Motor neuron (in vitro differentiated cells): ENCODE measurements at places on chromosomes 1 and 21.

GRCh38 chr1:237154157-237154556 is 112.2 kb downstream of the RYR2 start:
- peak; percentile 95 for ATAC-seq

- peak; percentile 24 for ATAC-seq
Observed at GRCh38 chr1:55476445-55477015, 261.4 kb upstream of the USP24 start.

DNA sequence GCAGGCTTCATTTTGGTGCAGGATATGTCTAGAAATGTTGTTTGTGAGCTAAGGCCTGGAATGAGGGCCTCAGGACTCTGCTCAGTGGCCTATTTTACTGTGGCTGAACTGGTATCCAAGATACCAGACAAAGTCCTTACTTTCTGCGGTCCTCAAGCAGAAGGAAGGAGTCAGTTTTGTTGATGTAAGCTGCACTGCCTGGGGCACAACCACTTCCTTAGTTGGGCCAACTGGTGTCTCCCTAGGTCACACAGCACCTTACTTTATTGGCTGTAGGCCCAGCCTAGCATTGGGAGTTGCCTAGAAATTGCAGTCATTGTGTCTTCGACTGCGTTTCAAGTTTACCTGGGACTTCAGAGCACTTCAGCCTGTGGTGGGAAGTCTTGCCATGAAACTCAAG is 1322.7 kb downstream of the AMY1C start:
- ATAC-seq = no peak

DNA sequence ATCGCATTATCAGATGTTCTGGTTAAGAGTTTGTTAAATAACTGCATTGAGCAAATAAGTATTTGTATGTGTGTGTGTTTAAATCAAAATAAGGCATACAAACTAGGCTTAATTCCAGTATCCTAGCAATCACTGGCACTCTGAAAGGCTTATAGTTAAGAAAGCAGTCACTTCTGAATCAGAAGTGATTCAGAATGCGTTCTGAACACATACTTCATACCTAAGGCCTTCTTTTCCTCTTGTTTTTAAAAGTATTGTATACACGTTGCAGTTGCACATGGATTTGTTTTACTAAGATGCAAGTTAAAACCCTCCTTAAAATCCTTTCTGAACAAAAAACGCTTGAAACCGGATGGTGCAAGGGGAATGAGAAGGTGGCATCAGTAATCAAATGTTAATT is 238.4 kb upstream of the DMRTA2 start:
- peak; percentile 30 for ATAC-seq

DNA sequence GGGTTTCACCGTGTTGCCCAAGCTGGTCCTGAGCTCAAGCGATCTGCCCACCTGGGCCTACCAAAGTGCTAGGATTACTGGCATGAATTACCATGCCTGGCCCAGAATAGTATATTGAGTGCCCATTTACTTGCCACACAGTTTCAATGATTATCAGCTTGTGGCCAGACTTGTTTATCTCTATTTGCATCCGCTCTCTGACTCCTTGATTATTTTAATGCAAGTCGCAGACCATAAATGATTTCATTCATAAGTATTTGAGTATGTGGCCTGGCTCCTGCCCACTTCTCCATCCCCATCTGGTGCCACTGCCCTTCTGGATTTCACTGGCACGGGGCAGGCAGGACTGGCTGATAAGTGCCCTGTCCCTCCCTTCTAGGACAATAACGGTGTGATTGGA is 18.2 kb upstream of the TRNAU1AP start:
- no peak for ATAC-seq

- no peak for ATAC-seq
Observed at GRCh38 chr1:19165501-19165900, 44.6 kb downstream of the UBR4 start.

GRCh38 chr21:32956061-32956656 is 69.6 kb upstream of the OLIG2 start:
- peak; percentile 15 for ATAC-seq

- no peak for ATAC-seq
Observed at GRCh38 chr1:78049396-78049795, 3.6 kb downstream of the GIPC2 start.

- ATAC-seq = no peak
Observed at GRCh38 chr1:218783131-218783530, 390.5 kb upstream of the LYPLAL1 start.

DNA sequence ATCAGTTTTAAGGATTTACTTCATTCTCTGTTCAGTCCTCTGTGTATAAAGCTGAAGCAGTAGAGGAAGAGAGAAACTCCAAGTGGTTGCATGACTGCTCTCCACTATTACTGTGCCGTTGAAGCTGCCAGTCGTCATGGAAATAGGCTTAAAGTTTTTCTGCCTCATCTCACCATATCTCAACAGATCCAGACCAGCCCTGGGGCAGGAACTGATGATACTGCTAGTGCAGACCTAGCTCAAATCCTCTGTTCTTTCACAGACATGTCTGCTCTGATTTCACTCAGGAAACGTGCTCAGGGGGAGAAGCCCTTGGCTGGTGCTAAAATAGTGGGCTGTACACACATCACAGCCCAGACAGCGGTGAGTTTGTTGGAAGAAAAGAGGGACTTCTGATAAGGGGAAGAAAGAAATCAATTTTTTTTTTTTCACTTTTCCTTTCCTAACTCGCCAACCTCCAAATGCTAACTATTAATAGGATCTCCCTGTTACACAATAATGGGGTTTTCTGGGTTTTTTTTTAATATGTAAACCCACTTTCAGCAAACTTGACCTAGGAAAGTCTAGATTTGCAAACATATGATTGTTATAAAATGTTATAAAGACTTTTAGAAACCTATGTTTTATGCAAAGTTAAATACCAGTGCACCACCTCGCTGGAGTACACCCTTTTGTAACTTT is 22.2 kb upstream of the STRIP1 start:
- ATAC-seq = no peak

- ATAC-seq = no peak
Observed at GRCh38 chr1:247347477-247348222, 16.0 kb upstream of the ZNF496 start.

GRCh38 chr1:166889776-166890175 is 13.7 kb upstream of the TADA1 start:
- no peak for ATAC-seq

DNA sequence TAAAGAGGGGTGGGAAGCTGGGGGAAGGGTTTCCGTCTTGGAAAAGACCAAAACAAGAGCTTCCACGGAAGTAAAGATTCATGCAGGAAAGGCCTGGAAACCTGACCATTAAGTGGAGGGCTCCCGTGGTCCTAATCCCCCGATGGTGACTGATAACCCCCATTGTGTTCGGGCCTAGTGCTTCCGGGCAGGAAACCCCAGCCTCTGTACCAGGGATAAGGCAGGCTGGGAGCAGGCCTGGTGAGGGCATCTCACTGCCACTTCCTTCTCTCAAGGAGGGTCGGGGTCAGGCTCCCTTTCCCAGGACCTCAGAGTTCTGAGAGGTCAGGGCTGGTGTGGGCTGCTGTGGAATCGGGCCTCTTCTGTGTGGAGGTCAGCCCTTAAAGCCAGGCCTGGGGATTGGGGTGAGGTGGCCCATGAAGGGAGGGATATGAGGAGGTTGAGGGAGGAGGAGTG is 136.9 kb downstream of the CDC7 start:
- no peak for ATAC-seq

GRCh38 chr1:36224537-36225282 is 467 bp downstream of the THRAP3 start:
- peak; percentile 76 for ATAC-seq

DNA sequence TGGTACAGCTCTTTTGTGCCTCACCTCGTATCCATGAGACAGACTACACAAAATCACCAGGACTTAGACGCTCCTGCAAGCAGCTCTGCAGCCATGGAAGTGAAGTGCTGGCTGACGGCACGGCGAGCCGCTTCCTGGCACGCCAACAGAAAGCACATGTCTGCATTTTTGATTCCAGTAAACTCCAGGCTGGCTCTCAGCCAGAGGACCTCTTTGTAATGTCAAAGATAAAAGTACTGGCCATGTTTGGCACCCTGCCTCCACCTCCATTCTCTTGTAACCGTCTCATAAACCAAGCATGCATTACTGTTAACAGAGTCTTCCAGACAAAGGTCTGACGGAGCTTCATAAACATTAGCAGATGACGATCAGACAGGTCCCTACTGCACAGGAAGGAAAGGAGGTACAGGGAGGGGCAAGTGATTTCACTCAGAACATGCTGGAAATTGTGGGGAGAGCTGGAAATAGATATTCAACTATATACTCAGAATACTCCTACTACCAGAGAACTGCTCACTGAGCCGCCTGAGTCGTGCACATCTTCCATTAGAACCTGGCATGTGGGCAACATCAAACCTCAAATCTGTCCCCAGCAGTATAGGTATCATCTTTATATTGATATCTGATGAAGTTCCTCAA is 632.0 kb downstream of the SMYD3 start:
- peak; percentile 92 for ATAC-seq

GRCh38 chr1:4132352-4133296 is 232.6 kb upstream of the C1orf174 start:
- no peak for ATAC-seq

- peak; percentile 68 for ATAC-seq
Observed at GRCh38 chr1:72623299-72623708, 341.0 kb upstream of the NEGR1 start.

DNA sequence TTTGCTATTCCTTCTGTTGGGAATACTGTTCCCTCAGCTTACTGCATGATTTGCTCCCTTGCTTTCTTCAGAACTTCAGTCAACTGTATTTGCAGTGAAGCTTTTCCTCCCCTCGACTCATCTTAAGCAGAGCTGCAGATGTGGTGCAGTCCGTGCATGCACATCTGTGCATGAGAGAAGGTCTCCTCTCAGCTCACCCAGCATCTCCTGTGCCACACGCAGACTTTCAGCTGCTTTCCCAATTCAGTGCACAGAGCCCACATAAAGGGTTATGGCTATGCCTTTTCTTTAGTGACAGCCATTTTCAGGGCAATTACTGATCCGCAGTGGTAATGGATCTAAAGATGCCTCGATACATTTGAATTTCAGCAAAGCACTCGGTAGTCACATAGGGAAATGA is 13.5 kb upstream of the NTPCR start:
- ATAC-seq = no peak

DNA sequence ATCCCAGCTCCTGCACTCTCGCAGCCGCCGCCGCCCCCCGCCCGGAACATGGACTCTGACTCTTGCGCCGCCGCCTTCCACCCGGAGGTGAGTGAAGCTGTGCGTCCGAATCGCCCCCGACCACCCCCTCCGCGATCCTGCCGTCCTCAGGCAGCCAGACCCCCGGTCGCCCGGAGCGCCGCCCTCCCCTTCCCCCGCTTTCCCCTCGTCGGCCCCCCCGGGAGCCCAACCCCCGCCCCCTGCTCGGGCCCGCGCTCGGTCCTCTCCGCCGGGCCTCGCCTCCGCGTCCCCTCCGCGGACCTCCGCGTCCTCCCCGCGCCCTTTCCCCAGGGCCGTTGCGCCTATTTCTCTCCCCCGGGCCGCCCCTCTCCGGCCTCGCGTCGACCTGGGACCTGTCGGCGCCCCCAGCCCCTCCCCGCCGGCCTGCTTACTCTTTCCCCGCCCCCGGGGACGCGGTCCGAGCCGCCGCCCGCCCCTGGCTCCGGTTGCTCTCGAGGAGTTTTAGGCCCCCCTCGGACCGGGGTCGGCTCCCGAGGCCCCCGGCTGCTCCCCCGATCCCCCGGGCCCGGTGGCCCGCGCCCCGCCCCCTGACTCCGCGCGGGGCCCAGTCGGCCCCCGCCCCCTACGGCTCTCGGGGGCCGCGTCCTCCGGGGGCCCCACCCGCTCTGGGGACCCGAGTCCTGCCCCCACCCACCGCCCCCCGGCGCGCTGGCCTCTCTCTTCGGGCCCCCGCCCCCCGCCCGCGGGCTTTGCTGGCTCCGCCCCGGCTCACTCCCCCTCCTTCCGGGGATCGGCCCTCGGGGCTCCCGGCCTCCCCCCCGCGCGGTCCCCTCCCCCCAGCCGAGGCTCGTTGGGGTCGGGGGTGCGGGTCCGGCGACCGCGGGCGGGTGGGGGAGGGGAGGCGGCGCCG is 743 bp downstream of the PHF13 start:
- peak; percentile 1 for ATAC-seq

DNA sequence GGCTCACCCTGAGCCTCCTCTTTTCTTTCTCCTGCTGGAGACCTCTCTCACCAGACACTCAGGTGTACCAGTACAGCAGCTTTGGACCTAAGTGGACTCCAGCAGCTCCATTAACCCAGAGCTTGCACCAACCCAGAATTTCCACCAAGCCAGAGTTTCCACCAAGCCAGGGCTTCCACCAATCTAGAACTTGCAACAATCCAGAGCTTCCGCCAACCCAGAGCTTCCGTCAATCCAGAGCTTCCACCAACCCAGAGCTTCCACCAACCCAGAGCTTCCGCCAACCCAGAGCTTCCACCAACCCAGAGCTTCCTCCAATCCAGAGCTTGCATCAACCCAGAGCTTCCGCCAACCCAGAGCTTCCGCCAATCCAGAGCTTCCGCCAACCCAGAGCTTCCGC is 23.2 kb downstream of the CRYAA start:
- ATAC-seq = no peak

DNA sequence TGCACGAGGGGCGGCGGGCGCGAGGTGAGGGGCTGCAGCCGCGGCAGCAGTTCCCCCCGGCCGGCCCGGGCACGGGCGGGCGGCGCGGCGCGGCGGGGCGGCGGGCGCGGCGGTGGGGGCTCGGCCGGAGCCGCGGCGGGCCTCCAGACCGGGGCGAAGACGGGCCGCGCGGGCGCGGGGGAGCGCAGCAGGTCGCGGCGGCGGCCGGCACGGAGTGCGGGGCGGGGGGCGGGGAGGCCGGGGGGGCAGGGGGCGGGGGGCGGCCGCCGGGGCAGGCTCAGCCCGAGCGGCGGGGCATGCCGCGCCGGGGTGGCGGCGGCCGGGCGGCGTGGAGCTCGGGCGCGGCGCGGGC is 311 bp downstream of the IRF2BP2 start:
- no peak for ATAC-seq

GRCh38 chr1:64469977-64470664 is at the start of gene CACHD1:
CACHD1 (plus strand) TSS chr1:64470129; CDS start chr1:64470745, 616 bp downstream.
- peak; percentile 78 for ATAC-seq

GRCh38 chr1:164641353-164641730 is 82.4 kb downstream of the PBX1 start:
- peak; percentile 49 for ATAC-seq

DNA sequence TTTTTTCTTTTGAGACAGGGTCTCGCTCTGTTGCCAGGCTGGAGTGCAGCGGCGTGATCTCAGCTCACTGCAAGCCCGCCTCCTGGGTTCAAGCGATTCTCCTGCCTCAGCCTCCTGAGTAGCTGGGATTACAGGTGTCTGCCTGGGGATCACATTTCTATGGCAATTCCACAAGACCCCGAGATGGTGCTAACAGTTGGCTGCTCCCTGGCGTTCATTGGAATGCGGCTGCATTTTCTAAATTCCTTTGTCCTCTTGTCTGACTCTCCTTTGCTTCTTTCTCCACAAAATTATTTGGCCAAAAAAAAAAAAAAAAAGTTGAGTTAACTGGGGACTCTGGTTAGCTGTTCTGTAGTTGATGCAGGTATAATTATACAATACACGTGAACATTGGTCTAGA is 176.4 kb downstream of the ETS2 start:
- no peak for ATAC-seq

DNA sequence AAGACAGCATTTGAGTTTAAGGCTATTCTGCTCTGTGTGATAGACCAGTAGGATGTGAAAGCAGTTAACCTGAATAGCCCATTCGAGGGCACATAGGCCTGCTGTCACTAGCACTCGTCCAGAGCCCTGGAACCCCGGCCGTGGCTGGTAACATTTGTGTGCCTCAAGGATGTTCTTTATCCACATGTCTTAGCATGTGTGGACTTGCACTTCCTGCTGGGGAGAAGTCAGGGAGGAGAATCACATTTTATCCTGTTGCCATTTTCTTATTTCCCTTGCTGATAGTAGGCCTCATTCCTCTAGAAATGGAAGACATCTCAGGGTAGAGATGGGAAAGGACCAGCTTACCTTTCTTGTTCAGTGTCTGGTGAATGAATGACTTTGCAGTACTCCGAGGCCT is 54.7 kb downstream of the VPS13D start:
- ATAC-seq = no peak
